SK-MEL-5 (cell line): ENCODE measurements at places on chromosomes 3 and 15. TPM values are rescaled to one million over a fixed set of nuclear protein-coding genes. Genes with fewer than 3 reads are reported as not detected.

- no peak for DNase-seq
These were observed 10.7 kb upstream of the RFTN1 start for GRCh38 chr3:16524196-16524595.

DNA sequence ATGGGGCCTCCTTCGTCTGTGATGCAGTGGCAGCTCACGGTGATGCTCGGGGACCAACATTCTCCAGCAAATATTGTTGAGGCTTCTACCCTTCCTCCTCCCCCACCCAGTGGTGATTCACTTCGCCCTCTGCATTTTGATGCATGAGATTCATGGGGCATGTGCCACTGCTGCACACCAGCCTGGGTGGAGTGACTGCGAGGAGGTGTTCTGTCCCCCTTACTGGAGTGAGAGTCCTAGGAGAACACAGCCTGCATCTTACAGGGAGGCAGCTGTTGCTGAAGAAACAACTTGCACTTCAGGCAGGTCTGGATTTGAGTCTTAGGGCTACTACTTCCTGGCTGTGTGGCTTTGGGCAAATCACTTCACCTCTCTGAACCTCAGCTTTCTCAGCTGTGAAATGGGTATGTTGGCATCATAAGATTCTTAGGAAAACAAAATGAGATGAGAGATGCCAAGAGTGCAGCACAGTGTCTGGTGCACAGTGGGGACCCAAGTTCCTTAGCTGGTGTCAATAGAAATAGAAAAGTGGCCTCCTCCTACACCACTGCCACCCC is 10.2 kb upstream of the SKOR1 start:
- no peak for DNase-seq

DNA sequence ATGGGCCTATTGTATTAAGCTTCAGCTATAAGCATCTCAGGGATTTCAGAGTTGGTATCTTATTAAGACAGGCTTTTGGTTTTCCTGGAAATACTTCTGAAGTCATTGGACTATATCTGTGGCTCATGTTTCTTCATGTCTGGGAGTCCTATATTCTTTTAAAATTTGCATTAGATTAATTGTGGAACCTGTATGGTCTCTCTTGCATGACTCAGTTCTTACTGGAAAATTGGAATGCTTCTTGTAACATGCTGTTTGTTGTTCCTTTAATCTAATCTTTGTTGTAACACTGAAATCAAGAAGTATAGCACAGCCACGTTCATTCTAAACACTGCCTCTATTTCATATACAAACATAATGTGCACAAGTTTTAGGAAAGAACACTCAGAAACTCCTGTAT is 208.1 kb downstream of the RBMS3 start:
- DNase-seq = no peak

GRCh38 chr3:158447408-158447807 is 123.6 kb upstream of the MLF1 start:
- no peak for DNase-seq

- no peak for DNase-seq
These were observed 78.7 kb downstream of the FAIM start for GRCh38 chr3:138687236-138687635.

EMC7 gene
- total RNA-seq = 49.6 and 58.5 TPM in 2 replicates

RHCG gene
- total RNA-seq = 9.4 and 10.4 TPM in 2 replicates

TRIM42 gene
- not detected in 2 replicates for total RNA-seq

ADGRG7 gene
- total RNA-seq = not detected in 2 replicates
